ENCODE measurements at places on chromosomes 7 and 10.

- no peak for DNase-seq
Observed at GRCh38 chr10:24553051-24553612, 170.6 kb downstream of the ARHGAP21 start.

- DNase-seq: no peak
Observed at GRCh38 chr10:14311206-14311957, 19.3 kb downstream of the FRMD4A start.

DNA sequence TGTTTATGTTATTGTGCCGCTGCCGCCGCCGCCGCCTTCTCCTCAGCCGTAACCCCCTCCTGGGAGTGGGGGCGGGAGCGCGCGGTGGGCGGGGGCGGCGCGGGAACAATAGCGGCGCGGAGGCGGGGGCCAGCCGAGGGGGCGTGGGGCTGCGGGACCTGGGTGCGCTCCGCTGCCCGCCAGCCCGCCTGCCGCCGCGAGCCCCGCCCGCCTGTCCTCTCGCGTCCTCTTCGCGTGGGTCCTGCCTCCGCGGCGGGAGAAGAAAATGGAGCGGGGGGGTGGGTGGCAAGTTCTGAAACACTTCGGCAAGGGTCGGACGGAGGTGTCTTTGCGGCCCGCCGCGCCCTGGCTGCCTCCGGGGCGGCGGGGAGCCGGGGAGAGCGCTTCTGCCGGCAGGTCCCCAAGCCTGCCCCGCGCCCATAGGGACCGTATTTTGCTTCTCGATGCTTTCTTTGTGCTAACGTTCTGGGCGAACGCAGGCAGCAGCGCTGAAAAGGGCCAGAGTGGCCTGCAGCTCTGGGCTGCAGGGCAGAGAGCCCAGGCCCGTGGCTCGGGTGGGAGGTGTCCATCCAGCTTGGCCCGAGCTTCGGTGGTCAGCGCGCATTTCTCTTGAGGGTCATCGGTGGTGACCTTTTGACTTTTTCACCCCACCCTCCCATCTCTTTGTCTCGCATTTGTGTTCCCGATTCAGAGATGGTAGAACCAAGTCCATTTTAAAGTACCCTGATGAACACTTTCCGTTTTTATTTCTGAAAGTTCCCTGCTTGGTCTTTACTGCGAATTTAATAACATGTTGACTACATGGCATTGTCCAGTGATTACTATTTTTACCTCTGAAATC lies 613 bp downstream of the MAPK8 start:
- no peak for DNase-seq

DNA sequence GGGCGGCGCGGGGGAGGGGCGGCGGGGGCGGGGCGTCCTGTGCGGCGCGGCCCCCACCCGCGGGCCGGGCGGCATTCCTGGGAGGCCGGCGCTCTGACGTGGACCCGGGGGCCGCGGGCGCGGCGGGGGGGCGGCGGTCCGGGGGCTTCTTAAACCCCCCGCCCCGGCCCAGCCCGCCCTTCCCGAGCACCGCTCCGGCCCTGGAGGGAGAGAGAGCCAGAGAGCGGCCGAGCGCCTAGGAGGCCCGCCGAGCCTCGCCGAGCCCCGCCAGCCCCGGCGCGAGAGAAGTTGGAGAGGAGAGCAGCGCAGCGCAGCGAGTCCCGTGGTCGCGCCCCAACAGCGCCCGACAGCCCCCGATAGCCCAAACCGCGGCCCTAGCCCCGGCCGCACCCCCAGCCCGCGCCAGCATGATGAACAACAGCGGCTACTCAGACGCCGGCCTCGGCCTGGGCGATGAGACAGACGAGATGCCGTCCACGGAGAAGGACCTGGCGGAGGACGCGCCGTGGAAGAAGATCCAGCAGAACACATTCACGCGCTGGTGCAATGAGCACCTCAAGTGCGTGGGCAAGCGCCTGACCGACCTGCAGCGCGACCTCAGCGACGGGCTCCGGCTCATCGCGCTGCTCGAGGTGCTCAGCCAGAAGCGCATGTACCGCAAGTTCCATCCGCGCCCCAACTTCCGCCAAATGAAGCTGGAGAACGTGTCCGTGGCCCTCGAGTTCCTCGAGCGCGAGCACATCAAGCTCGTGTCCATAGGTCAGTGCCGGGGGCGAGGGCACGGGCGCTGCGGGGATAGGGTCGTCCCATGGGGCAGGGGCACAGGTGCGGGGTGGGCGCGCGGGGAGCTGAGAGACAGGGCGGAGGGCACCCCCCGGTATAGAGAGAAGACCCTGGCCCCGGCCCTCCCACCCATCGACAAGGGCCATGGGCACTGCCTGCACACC lies at the start of gene FLNC:
Gene FLNC, plus strand, starts transcription at position 176 of the 947 bp plus-strand sequence. Its CDS starts 232 bp downstream, at position 408.
- no peak for DNase-seq
